Hematopoietic multipotent progenitor cell treated with erythropoietin and hydrocortisone succinate and interleukin-3 and kit ligand, for 8 days (in vitro differentiated cells): ENCODE measurements at places on chromosomes 4 and X.
A peak's percentile ranks its signal among the peaks of the same experiment; 100 is the strongest.

DNA sequence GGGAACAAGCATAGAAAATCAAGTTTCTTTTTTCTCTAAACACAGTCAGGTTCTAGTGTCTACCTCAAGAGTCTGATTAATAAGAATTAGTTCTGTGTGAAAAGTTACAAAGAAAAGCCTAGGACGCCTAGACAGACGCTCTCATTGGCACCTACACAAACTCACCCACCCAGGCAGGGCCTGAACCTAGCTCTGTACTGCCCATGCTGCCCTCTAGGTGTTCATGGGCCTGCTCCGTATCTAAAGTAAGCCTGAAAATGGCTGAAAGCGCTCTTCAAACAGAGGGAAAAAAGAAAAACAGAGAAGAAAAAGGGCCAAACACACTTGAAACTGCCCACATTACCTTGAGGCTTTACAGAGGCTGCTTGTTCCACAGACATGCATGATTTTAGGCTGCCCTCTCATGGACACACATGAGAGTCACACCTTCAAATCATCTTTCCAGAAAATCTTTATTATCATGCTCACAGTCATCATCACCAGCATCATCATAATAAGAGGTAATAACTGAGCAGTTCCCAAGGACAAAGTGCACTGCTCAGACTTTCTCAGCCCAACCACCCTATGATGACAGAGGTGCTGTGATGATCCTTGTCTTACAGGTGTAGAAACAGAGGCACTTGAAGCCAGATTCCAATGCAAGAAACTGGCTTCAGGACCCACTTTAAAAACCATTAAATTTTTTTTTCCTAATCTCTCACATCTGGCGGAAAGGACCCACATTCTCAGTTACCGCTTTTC, 49.6 kb downstream of the MAP7D2 start:
- DNase-seq: peak; percentile 46

DNA sequence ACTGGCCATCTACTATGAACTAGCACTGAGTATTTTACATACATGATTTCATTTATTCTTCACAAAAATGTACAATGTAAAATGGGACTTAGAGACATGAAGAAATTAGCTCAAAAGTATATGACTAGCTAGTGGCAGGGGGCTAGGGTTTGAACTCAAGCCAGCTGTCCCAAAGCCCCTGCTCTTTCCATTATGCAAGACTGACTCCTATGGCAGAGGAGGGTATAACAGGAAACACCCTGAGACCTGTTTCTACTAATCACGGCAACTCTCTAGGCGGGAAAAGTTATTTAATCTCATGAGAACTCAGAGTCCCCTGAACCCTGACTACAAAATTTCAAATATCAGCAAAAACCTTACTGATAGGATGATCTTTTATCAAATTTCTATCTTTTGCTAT, 150.6 kb downstream of the PRDM5 start:
- no peak for DNase-seq

- DNase-seq: no peak
These were observed 271.8 kb upstream of the TENM3 start for GRCh38 chr4:181971411-181971810.

- DNase-seq: no peak
These were observed 1811.2 kb upstream of the PCDH10 start for GRCh38 chr4:131337936-131338335.

- DNase-seq: no peak
These were observed 55.8 kb downstream of the WWC2 start for GRCh38 chr4:183154701-183155391.

GRCh38 chrX:44291468-44292092, 51.9 kb downstream of the EFHC2 start:
- DNase-seq: no peak

- DNase-seq: no peak
These were observed 118.5 kb upstream of the FAM9C start for GRCh38 chrX:13162772-13163410.

- no peak for DNase-seq
These were observed 229.6 kb downstream of the PRDM5 start for GRCh38 chr4:120692964-120693363.

- no peak for DNase-seq
These were observed 703.0 kb downstream of the ARAP2 start for GRCh38 chr4:35541146-35541887.

DNA sequence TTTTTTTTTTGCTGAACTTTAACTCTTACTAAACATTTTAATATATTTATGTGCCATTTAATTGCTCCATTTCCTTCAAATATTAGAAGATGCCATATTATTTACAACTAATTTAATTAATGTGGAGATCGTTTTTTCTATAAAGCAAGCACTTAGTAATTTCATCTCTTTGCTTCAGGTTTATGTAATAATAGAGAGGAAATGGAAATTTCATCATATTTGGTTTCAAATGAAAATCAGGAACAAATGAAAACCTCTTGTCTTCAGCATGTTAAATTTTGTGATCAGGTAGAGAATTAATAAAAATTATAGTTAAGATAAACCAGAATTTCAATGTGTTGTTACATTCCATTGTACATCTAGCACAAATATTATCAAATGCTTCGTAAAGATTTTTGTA, 120.1 kb downstream of the SYNPO2 start:
- DNase-seq: no peak

- peak; percentile 58 for DNase-seq
These were observed 56.5 kb upstream of the ARX start for GRCh38 chrX:25072247-25072646.
